Omental fat pad (tissue), 4 donors: ENCODE measurements at places on chromosomes 6 and 20.

- no peak for DNase-seq
These were observed 177.2 kb upstream of the TAB2 start for GRCh38 chr6:149140137-149140909.

- no peak for DNase-seq
These were observed 42.8 kb downstream of the FNDC1 start for GRCh38 chr6:159212028-159212427.

DNA sequence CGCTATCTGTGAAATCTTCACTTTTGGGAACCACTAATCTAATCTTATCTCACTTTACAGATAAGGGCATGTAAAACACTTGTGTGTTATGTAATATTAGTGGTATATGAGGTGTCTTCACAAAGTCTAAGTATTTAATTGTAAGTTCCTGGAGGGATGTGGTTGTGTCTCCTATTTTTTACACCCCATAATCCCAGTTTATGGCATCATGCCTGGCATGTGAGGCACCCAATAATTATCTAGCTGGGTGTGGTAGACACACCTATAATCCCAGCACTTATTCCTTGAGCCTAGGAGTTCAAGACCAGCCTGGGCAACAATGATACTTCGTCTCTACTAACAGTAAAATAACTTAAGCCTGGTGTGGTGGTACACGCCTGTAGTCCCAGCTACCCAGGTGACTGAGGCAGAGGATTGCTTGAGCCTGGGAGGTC, 16.5 kb upstream of the TBCC start:
- DNase-seq = no peak

DNA sequence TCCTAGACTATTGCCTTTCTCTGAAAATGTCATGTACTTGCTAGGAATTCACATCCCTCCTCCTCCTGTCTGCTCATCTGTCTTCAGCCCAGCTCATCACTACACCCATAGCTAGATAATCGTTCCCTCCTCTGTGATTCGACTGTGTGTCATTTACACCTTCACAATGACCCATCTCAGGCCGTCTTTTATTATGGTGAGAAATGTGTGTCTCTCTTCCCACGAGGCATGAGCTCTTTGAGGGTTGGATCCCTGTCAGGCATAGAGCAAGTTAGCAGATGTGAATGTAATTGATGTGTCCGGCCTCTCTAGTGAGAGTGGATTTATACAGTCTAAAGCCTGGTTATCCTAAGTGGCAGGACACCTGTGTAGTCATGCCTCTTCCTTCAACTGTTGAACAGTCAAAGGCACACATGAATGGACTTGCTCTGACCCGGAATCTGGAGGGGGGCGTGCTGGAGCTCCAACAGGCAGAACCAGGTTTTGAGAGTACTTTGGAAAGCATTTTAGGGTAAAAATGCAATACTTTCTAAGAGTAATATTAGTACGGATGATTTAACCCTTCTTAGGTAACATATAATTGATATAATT, 182.1 kb downstream of the UTRN start:
- DNase-seq = no peak

DNA sequence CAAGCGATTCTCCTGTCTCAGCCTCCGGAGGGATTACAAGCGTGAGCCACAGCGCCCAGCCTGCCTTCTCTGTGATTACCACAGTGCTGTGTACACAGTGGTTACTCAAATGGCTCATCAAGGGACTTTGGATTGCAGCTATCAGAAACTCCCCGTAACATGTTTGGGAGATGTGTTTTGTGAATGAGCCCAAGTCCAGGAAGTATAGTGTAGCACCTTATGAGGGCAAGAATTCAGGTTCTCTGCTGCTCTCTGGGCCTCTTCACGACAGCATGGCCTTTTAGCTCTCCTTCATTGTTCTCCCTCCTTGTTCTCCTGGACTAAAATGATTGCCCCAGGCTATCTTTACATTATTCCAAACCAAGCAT, 34.1 kb upstream of the RPL7L1 start:
- DNase-seq = no peak

- DNase-seq = no peak
These were observed 41.3 kb upstream of the NAA20 start for GRCh38 chr20:19975901-19976300.

DNA sequence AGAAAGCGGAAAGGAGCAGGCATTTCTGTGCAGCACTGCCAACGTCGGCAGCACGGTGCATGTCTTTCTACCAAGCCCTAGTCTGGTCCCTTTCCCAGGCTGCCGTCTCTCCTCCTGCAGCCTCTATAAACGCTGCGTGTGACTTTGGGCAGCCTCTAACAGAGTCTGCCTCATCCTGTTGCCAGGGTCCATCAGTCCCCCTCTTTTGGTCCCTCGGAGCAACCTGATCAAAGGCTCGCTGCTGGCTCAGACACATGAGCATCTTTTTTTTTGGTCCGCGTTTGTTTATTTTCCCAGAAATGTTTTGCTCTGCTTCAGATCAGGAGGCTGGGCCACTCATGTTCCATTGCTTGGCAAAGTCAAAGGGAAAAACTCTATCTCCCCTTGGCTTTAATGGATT, 166.8 kb upstream of the CST7 start:
- no peak for DNase-seq

DNA sequence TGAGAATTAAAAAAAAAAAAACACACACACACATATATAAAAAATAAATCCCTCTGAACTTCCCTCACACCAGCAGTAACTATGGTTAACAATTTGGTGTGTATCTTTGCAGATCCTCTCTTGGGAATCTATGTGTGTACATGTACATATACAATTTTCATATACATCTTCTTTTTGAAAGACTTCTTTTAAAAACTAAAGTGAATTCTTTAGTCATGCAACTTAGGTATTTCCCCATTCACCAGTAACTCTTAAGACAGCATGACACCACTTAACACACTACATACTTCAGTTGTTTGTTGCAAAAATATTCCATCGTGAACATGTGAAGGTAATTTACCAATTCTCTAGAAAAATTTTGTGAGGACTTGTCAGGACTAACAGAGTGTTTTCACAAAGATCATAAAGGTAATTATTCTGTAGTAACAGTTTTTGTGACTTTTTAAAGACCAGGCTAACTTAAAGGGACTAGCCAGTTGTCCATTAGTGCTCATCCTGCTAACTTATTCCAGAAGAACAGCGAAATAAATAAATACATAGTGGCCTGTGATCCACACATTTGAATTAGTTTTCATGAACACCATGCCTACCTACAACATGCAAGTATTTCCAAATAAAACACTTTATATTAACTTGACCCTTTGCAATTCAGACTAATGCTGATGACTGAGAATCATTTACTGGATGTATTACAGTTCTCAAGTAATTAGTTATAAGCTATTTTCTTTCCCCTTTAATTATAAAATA, 12.1 kb downstream of the RBM39 start:
- DNase-seq = no peak

DNA sequence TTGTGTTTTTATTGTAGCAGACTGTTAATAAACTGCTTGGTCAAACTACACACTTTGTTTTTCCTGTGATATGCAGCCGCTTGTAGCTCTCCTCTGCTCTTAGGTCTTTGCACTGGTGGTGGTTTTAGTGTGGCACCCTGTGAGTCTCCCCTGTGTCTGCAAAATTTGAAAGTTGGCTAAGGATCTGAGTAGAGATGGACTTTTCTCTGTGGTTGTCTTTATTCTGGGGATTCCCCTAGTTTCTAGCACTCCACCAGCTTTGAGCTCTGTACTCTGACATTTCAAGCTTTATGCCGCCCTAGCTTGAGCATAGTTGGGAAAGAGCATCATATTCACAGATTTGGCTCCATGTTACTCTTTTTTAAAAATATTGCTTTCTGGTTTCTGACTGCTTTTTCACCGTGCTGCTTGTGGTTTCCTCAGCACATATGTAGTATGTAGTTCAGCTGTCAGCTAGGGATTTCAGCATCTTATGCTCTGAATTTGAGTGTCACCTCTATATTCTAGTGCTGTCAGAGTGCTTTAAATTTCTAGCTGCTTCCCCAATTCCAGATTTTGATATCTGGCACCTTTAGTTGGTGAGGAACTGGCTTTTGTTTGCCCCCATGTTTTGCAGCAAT, 25.4 kb downstream of the CDYL start:
- no peak for DNase-seq

DNA sequence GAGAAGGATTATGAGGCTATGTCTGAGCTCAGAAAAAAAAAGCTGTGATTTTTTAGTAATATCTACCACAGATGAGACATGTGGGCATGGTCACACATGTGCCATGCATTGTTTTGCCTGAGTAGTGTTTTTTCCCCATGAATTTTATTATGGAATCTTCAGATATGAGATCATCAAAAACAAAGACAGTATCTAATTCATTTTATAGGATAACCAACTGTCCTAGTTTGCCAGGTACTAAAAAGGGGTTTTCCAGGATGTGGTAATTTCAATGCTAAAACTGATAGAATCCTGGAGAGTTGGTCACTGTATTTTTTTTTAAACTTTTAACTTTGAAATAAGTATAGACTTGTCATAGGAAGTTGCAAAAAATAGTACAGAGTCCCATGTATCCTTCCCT, 127.4 kb upstream of the MAP3K7 start:
- no peak for DNase-seq

GRCh38 chr6:75081921-75082320, 123.9 kb downstream of the COL12A1 start:
- DNase-seq = no peak

- DNase-seq = no peak
These were observed 12.0 kb downstream of the DEFB114 start for GRCh38 chr6:49951926-49952325.

DNA sequence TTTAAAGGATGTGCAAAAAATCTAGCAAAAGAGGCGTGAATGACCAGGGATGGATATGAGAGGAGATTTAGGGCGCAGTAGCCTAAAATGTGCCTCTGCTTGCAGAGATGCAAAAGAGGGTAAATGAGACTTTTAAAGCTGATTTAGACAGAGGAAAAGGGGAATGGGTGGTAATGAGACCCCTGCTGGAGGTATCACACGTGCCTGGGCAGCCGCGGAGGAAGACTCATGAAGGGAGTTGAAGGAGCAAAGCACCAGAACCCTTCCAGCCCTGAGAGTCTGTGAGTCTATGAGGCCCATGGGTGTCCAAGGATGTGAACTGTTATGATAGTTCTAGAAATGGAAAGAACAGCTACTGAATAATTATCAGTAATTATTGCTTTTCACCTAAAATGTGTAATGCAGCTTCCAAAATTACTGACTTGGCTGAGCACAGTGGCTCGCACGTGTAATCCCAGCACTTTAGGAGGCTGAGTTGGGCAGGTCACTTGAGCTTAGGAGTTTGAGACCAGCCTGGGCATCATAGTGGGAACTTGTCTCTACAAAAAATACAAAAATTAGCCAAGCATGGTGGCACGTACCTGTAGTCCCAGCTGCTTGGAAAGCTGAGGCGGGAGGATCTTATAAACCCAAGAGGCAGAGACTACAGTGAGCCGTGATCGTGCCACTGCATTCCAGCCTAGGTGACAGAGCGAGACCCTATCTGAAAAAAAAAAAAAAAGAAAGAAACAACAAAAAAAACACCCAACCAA, 38.2 kb upstream of the TIAM2 start:
- no peak for DNase-seq

- DNase-seq = no peak
These were observed 354.7 kb downstream of the CDC5L start for GRCh38 chr6:44742201-44742600.

GRCh38 chr20:49403911-49404310, 78.6 kb downstream of the KCNB1 start:
- DNase-seq = no peak

DNA sequence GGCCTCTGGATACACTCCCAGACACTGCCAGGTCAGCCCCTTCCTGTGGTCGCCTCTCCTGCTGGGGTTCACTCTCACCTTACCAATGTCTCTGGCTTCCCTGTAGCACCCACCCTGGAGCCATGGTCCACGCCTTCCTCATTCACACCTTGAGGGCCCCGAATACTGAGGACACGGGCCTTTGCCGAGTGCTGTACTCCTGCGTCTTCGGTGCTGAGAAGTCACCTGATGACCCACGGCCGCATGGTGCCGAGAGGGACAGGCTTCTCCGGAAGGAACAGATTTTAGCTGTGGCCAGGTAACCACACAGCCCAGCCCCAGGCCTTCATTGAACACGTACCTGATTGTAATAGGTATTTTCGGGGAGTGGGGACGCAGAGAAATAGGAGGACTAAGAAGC, 1.6 kb downstream of the AP5S1 start:
- DNase-seq = no peak

GRCh38 chr6:121849477-121849876, 414.0 kb downstream of the GJA1 start:
- DNase-seq = no peak

DNA sequence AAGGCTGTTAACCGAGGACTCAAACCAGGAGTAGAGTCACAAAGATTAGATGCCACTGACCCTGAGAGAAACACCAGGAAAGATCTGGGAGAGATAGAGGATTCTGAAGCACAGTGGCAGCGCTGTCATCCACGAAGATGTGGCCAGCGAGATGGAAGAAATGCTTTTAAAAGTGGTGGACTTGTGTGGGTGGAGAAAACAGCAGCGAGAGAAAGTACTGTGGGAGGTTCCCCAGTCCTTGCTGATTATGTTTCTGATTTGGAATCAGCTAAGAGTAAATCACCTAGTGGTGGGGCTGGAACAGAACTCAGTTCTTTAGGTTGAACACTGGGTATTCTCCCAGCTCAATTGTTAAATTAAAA, 435 bp upstream of the ZNF322 start:
- DNase-seq = no peak

- DNase-seq = no peak
These were observed 106.3 kb downstream of the PRKN start for GRCh38 chr6:162621246-162621645.

GRCh38 chr6:114334237-114334636, 8.6 kb downstream of the HS3ST5 start:
- DNase-seq = no peak

DNA sequence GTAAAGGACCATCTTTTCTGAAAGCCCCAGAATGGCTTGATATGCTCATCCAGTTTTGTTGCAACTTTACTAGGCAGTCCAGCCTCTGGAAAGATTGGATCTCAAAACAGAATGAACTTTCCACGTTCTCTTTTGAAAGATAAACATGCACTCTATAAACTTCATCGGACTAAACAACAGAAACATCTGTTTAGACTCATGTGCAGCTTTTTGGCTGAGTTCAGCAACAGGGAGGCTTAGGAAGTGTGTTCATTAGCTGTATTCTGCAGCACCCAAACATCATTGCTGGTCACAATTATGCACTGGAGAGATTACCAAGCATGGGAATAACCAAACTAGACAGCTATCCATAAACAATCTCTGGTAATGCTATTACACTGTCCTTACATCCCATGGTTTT, 180.5 kb downstream of the TENT5A start:
- DNase-seq = no peak

DNA sequence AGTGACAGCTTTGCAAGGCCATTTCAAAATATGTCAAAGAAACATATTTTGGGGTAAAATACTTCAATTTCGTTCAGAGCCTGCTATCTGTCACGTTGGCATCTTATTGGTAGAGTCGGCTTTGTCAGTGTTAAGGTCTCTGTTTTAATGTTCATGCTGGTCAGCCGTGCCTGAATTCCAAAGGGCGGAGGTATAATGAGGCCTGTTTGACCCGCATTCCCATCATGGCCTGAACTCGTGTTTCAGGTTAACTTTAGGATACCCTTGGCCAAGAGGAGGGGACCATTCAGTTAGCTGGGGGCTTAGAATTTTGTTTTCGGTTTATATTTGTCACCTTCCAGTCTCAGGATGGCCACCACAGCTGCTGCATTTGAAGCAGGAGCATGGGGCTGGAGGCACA, 236.4 kb downstream of the NFATC2 start:
- DNase-seq = no peak
